ENCODE measurements at places on chromosomes 2 and 18. TPM values are rescaled to one million over a fixed set of nuclear protein-coding genes. Genes with fewer than 3 reads are reported as not detected.

Gene HOXD1
- total RNA-seq, result not detected

Gene ACTR3
- total RNA-seq, result 466 TPM

Gene CAPN14
- 1.2 TPM for total RNA-seq

Gene CCDC102B
- 1.5 TPM for total RNA-seq

Gene TUBA4B
- total RNA-seq, result not detected

Gene ILKAP
- 75.8 TPM for total RNA-seq

Gene APOB
- not detected for total RNA-seq

Gene SATB2
- 0.71 TPM for total RNA-seq

Gene CKAP2L
- total RNA-seq, result 45.7 TPM

Gene FAM110C
- 0.90 TPM for total RNA-seq

Gene IL1A
- total RNA-seq, result 12.3 TPM

Gene SS18
- 69.5 TPM for total RNA-seq

GRCh38 chr18:8140841-8141501 lies 468.3 kb upstream of the RAB12 start:
- no peak for DNase-seq

- DNase-seq, result no peak
These were observed 362.5 kb upstream of the TNP1 start for GRCh38 chr2:217222309-217222910.

DNA sequence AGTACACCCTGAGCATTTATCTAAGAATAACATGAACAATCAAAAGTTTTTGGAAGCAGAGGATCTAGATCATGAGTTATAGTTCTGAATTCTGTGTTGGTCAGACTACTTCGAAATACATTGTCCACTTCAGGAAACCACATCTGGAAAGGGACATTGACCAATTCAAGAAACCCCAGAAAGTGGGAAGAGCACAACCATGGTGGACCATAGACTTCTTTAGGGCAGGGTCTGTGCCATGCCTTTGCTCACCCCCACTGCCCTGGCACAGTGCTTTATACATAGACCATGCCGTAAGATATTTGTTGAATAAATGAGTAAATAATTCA lies 44.3 kb upstream of the CYP1B1 start:
- DNase-seq, result no peak

DNA sequence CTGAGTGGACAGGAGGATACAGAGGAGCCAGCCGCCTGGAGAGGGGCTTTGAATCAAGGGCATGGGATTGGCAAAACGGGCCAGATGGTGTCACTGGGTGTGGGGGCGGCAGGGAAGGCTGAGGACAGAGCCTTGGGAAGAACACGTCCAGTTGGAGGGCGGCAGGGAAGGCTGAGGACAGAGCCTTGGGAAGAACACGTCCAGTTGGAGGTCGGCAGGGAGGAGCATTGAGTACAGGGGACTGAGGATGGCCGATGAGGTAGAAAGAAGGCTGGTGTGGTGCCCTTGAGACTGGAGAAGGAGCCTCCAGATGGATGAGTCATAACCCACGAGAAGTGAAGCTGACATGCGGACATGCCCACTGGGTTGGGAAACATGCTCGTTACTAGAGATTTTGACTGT lies 4.5 kb downstream of the HES6 start:
- no peak for DNase-seq

GRCh38 chr18:36758623-36759022 lies 70.2 kb downstream of the TPGS2 start:
- no peak for DNase-seq

DNA sequence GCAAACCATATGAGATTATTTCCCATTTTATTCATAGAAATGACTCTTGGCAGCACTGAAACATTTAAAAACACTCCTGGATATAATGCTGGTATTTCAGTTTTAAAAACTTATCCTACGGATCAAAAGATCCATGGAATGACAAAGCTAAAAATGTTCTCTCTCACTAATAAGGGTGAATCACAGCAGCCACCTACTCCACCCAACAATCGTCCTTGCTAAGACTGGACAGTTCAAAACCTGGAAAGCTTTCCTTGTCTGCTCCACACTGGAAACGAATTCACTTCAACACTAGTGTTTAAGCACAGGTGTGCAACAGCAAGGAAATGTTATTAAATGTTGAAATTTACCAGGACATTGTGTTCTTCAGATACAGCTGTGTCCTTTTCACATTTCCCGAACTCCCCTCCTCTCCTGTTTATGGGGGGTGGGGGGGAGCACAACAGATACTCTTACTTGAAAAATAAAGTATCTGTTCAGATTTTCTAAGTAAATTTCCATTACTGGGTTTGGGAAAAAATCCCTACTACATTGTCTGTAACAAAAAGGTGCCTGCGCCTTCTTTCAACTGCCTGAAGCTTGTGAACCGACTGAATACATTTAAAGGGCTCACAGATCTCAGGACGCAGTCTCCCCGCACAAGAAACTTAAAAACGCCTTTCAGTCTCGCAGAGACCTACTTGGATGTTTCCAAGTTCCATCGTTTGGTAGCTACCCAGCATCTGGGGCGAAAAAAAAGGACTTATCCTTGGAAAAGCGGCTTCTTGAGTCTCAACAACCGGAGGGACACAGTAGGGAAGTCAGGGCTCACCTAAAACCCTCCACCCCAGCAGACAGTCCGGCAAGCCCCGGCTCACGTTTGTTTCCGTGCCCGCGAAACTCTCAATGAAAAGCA lies 1.3 kb downstream of the YWHAQ start:
- DNase-seq, result no peak

GRCh38 chr2:6819668-6820067 lies 46.0 kb downstream of the CMPK2 start:
- no peak for DNase-seq

GRCh38 chr2:240309214-240309613 lies 126.2 kb upstream of the GPC1 start:
- DNase-seq, result no peak

- no peak for DNase-seq
These were observed 273 bp upstream of the NXPH2 start for GRCh38 chr2:138780446-138780880.

- DNase-seq, result no peak
These were observed 121.0 kb downstream of the MYO1B start for GRCh38 chr2:191366199-191366598.

DNA sequence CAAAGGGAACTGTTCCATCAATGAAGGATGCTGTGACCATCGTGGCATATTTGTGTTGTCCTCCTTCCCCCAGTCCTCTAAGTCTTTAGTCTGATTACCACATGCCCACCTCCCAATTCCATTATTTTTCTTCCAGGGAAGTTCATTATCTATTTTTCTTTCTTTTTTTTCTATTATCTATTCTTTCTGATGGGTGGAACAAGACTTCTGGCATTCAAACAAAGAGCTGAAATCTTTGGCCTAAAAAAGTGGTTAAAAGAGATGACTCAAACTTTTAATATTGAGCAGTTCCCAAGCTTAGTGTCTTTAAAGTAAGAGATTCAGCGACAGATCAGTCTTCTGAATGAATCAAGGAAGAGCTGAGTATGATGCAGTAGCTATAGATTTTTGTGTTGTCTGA lies 66.6 kb downstream of the DIS3L2 start:
- no peak for DNase-seq

DNA sequence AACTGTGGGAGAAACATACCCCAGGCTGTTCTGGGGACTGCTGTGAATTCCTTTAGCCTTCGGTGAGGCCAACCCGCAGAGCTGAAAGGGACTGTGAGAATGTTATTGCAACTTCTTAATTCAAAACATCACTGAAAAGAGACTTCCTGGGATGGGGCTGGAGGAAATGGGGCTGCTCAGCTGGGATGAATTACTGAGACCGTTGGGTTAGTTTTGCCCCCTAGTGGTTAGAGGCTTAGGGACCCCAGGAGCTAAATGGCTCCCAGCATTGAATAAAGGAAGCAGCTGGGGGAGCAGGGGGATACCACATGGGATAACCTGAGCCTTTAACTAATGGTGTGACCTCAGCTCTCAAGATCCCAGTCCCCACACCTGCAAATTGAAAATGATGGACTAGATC lies 941.1 kb upstream of the FANCL start:
- no peak for DNase-seq

GRCh38 chr2:118464546-118465265 lies 376.4 kb downstream of the INSIG2 start:
- DNase-seq, result no peak

- DNase-seq, result no peak
These were observed 183.1 kb upstream of the ARL4C start for GRCh38 chr2:234679741-234680687.

DNA sequence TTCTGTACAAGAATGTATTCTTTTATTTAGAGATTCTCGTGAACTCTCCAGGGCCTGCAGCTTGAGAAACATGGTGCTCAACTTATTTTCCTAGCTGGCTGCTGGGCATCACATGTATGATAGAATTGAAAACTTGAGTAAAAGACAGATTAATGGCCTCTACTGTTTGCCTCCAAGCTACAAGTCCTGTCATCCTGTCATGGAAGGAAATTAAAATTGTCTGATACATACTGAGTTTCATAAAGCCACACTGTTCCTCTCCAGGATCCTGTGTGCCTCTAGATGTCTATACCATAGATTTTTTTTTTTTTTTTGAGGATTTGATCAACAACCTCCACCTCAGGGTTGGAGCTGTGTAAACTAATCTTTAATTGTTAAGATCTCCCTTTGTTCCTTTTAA lies 38.5 kb downstream of the UPP2 start:
- DNase-seq, result no peak
